ENCODE measurements at places on chromosomes 11 and 22. TPM values are rescaled to one million over a fixed set of nuclear protein-coding genes. Genes with fewer than 3 reads are reported as not detected.

DNA sequence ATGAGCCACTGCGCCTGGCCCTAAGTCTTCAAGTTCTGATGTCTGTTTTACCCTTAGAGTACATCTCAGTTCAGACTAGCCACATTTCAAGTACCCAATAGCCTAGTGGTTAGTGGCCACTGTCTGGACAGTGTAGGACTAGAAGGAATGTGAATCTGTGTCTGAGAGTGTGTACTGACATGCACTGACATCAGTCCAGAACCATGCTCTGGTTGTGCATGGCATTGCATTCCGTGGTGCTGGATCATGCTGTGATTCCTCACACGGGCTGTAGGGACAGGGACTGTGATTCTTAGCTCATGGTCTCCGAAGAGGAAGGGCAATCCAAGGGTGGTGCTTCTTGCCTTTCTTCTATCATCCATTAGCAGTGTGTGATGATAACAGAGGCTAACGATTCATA, 41.1 kb downstream of the AMOTL1 start:
- H3K36me3 ChIP-seq: peaks cover 8% of the 10 kb centered on the region
- H3K27me3 ChIP-seq: no peaks in the 10 kb centered on the region
- H3K27ac ChIP-seq: no peak overlapping the region
- no peak for DNase-seq

- H3K36me3 ChIP-seq: no peaks in the 10 kb centered on the region
- no peaks in the 10 kb centered on the region for H3K27me3 ChIP-seq
- no peak for DNase-seq
- no peak overlapping the region for H3K27ac ChIP-seq
Measured at GRCh38 chr11:27672836-27673464, 27.3 kb downstream of the BDNF start.

DNA sequence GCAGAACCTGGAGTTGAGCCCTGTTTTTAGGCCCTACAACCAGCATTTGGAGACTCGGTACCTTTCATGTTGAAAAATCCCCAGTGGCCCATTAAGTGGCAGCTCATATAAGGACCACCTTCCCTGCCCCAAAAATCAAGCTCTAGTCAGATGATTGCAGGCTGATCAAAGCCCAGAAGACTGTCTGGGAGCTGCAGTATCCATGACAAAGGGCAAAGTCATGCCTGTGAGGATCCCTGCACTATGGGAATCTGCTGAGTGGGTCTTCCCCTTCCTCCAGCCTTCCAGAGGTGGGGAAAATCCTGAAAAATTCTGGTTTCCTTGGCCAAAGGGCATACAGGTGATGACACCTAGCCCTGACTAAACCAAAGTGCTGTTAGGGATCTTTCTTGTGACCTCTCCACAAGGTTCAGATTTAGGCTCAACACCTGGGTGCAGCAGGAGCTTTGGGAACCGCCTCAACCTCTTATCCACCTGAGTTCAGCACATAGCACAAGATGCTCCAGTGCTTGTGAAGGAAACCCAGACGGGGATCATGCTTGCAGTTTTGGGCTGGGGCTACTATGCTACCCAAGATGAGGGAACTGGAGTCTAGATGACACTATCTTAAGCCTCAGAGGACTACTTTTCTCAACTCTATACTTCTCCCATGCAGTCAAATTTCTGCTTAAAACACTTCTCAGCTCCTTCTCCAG, 1.2 kb upstream of the TRIM3 start:
- H3K36me3 ChIP-seq: peaks cover 26% of the 10 kb centered on the region
- H3K27ac ChIP-seq: peak overlapping the region; percentile 99
- no peak overlapping the region for H3K4me3 ChIP-seq

GSTP1 gene
- 866 TPM for total RNA-seq
